ENCODE measurements at places on chromosomes 5 and 9.

DNA sequence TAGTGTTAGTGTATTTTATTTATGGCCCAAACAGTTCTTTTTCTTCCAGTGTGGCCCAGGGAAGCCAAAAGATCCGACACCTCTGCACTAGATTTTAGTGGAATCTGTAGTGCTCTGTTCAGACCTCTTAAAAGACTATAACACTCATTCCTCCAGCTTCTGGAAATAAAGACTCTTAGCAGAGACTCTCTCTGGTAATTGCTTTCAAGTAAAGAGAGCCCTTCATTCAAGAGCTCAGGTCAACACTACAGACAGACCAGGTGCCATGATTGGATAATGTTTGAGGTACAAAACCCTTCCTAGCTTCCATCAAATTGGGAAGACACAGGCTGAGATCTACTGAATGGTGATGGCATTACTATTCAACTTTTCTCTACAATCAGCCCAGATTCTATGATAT, 255.8 kb downstream of the PRDM9 start:
- DNase-seq: no peak

GRCh38 chr5:118967059-118967508, 21.3 kb downstream of the DTWD2 start:
- DNase-seq: no peak

DNA sequence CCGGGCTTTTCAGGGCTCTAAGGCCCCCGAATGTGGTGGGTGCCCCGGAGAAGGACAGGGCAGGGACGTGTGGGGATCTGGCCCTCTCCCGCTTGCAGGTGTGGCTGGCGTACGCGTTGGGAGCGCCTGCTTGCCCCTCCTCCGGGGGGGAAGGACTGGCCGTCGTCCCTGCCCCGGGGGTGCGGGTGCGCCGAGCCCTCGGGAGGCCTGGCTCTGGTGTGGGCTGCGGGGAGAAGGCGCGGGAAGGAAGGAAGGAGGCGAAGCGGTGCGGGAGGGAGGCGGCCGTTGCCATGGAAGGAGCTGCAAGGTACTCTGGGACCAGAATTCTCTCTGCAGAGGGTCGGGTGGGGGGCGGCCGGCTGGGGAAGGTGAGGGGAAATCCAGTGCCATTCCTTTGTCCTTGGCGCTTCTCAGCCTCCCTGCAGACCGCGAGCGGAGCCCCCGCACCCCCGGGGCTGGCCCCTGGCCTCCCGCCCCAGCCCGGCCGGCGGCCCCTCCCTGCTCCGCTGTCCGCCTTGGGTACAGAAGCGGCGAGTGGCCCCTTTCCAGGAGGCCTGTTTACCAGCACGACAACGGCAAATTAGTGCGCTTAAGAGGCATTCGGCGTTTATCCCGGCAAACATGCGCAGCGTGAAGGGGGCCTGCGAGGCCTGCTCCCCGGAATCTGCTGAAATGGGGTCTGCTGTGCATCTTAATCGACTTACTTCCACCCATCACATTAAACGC, 67.1 kb upstream of the UNC5A start:
- no peak for DNase-seq

DNA sequence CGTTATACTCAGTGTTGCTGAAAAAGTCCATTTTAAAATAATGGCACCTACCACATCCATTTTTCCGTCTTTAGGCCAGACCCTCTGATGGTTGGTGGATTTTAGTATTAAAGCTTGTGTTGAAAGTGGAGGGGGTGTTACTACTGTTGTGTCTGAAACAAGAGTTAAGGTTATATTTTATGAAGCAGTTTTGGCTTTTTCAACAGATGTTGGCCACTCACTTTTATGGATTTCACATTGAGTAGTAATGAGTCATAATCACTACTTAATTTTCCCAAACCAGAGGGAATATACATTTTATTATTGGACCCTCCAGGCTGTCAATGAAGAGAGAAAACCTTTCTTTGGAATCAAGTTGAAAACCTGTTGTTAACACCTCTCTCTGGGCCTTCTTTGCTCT, 88.0 kb downstream of the TRIO start:
- no peak for DNase-seq

- no peak for DNase-seq
These were observed 25.0 kb downstream of the HMCN2 start for GRCh38 chr9:130290291-130291181.

GRCh38 chr9:124046189-124046588, 34.6 kb downstream of the LHX2 start:
- DNase-seq: no peak

DNA sequence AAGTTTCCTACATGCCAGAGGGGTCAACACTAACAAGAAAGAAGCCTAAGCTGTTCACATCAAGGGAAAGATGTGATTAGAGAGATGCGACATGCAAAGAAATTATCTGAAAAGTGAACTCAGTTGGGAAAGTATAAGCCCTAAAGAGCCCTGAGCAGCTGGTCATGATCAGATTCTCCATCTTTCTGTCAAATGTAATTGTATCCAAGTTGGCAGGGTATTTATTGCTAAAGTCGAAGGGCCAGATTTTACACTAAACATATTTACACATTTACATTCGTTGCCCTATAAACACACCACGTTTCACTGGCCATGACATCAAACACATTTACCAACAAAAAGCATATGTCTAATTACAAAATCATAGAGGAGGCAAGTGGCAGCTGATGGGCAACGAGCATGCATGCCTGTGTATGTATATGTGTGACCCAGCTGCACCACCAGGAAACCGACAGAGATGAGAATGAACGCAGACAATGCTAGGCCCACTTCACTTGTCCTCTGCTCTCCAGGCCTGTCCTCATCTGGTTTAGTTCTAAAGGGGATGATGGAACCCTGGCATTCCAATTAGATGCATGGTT, 6.3 kb downstream of the FOXD1 start:
- no peak for DNase-seq

- DNase-seq: no peak
These were observed 4.0 kb downstream of the TTLL11 start for GRCh38 chr9:122088880-122089706.

DNA sequence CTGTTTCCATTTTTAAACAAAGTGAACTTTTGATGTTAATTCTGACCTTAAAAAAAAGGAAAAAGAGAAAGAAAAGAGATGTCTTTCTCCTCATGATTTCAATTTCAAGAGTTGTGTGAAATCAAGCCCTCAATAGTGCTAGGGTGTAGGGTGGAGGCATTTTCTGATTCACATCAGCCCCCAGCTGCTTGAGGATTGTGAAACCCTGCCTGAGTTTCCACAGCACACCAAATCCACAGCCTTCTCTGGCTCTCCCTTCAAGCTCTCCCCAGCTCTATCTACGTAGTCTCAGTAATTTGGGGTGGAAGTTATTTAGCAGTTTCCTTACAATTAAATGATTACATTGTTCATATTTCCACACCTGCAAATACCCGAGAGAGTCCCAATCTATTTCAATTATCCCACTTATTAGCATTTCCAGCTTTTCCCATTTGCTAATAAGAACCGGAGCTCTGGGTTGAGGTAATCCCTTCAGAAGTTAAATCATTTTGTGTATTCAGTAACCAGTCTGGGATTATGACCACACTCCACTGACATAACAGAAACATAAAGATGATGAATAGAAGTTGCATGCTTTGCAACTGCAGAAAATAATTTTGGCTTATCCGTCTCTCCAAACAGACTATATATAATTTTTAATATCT, 54.9 kb downstream of the MTX3 start:
- DNase-seq: no peak

GRCh38 chr9:37740631-37741328, 12.8 kb upstream of the TRMT10B start:
- DNase-seq: no peak

GRCh38 chr5:141392429-141393198, at the start of gene PCDHGA8:
Gene PCDHGA8 (plus strand): TSS chr5:141392633. CDS start chr5:141392814, 181 bp downstream.
- DNase-seq: no peak

DNA sequence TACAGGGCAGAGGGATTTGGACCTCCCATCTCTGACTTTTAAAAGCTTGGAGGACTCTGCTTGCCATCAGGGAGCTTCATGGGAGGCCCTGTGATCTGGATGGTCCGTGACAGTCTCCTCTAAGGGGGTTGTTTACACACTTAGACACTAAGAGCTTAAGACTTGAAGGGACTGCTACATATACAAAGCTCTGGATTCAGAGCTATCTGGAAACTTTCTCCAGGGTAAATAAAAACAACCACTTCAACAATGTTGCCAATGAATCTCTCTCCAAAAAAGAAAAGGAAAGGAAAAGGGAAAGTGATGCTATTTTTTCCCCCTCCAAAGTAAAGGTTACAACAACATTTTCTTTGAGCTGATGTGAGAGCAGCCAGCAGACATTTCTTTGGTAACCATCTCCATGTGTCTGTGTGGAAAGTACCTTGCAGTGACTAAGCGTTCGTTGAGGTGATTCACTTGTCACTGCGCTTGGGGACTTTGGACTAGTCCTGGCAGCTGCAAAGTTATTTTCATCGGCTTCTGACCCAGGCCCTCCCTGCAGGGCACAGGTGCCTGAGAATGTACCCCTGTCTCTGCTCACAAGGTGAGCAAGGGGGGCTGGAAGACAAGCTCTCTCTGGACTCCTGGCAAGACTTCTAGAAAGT, 262.1 kb upstream of the KLF4 start:
- no peak for DNase-seq

DNA sequence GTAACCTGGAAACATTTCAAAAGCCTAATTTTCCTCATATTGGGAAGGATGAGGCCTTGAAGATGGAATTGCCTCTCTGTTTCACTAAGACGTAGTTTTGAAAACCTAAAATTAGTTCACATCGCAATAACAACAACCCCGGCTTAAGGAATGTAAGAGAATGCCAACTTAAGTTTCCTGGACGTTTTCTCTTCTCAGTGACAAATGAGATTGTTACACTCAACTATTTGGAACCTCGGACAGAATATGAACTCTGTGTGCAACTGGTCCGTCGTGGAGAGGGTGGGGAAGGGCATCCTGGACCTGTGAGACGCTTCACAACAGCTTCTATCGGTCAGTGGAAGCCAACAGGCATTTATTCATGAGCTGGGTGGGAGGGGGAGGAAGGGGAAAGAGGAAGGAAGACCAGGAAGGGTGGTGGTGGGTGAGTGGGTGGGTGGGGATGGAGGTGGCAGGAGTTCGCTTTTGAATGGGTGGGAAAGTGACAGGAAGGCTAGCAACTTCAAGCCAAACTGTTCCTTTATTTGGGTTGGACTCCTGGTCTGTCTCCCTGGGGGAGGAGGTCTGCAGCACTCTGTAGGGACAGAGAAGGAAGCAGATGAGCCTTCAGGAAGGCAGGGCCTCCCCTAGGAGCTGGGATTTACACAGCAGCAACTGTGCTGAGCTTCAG, 83.4 kb downstream of the TEK start:
- DNase-seq: no peak

- no peak for DNase-seq
These were observed 15.7 kb downstream of the PAM start for GRCh38 chr5:102770803-102771202.

GRCh38 chr5:158634714-158635113, 465.0 kb downstream of the EBF1 start:
- DNase-seq: no peak

- DNase-seq: no peak
These were observed 85.8 kb downstream of the TAF11L14 start for GRCh38 chr5:17720071-17720470.

GRCh38 chr9:109969573-109970237, 189.7 kb downstream of the PALM2AKAP2 start:
- no peak for DNase-seq

DNA sequence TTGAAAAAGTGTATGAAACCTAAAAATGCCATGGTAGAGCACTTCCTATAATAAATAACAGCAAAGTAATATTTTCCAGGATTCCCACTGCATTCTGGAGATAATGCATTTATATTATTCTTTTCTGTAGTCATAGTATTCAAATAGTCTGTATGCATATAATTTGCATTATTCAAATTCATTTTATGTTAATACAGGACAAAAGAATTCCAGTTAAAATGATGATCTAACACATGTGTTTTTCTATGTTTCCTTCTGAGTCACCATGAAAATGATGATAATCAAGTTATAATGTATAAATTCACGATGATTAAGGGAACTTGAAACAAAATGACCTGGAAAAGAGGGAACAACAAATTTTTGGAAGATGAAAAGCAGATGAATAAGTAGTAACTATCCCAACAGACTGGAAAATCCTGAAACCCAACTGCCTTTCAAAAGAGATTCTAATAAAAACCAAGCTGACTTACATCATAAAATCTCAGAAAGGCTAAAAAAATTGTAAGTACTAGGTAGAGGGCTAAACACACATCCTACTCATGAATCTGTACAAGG, 358.6 kb upstream of the PAPPA start:
- DNase-seq: no peak

DNA sequence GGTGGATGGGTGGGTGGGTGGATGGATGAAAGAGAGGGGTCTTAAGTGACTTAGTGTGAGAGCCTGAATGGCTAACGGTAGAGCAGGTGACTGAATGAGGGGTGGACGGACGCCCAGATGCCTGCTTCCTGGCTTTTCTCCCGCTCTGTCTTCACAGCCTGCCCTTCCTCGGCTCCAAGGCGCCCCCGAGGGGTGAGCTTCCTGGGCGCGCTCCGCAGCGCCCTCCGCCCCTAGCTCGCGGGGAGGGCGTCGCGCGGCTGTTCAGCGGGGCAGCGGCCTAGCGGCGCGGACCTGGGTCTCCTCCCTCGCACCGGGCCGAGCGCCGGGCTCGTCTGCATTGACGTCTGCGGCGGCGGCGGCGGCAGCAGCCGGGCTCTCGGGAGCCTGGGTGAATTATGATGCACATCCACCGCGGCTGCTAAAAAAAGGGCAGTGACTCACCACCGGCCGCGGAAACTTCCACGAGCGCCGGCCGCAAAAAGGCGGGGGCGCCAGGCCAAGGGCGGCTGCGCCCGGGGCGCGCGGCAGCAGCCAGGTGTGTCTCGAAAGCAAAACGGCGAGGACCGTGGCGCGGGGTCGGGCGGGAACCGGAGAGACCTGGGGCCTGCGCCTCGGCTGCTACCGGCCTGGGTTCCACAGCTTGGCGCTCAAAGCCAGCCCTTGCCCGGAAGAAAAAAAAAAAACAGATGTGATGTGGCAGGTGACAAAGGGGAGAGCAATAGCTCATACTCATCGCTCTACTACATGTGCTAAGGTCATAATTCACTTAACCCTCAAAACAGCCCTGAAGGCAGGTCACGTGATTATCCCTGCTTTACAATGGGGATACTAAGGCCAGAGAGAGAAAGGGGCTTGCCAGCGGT, 143.0 kb upstream of the ADRA1B start:
- DNase-seq: peak; percentile 87

- DNase-seq: no peak
These were observed 45.4 kb downstream of the TMEM252 start for GRCh38 chr9:68495247-68495646.

DNA sequence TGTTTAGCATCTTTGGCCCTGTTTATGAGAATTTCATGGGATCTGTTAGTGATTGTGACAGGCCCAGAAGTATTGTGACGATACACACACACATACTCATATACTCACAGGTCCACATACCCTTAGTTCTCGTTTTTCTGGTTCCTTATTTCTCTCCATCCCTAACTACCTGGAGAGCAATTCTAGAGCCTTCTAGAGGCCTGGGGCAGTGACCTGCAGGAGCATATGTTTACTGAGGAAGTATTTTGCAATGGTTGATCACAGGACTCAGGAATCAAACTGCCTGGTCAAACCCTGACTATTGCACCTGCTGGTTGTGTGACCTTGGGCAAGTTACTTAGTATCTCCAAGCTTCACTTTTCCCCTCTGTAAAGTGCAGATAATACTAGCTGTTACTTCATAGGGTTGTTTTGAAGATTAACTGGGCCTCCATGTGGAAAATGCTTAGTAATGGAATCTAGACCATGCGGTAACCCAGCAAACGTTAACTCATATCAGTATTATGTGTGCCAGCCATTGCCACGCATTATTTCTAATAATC, 8.7 kb downstream of the PAPPA start:
- no peak for DNase-seq
